AG10803 (cell line): ENCODE measurements at places on chromosomes 4 and X.
A peak's percentile ranks its signal among the peaks of the same experiment; 100 is the strongest.

DNA sequence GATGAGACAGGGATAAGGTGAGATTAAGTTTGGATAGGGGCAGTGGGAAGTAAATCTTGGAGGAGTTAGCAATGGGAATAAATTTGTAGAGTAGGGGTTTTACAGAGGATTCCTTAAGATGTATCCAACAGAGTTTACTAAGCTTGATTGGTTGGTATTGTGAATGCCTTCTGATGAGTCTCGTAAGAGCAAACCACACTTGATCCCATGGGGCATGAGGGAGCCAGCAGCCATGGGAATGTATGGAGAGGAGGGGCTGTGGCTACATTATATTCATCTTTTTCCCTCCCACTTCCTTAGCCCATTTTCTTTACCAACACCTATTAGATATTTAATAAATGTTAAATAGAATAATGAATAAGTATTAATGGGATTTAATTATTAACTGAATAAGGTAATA, 126.6 kb upstream of the NDST3 start:
- no peak for DNase-seq

DNA sequence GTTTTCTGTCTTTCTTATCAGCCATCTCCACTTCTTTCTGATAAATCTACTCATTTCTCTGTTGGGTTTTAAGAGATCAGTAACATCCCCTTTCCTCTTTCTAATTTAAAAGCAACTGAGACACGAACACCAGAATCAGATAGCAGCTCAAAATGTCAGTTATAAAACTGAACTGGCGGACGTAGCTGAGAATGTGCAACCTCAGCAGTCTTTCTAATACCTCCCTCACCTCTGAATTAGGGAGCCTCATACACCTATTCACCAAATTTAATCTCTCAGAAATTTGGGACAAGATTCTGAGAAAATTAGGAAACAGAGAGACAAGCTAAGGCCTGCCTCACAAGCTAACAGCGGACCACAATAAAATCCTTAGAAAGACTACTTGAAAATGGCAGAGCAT, 52.0 kb upstream of the ACSL4 start:
- DNase-seq = no peak

DNA sequence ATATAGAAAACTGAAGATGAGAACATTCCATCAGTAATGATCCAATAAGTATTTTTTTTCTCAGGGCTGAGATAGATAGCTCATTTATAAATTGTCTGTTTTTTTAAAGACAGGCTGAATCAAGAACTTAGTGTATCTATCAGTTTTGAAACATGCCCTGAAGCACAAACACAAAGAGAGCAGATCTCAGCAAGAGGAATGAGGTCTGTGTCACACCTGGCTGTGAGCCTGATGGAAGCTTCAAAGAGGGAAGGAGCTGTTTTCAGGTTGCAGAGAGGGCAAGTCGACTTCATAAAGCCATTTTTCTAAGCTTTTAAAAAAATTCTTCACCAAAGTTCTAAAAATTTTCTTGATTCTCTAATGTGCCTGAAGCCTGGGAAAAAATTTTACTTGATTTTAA, 434.9 kb downstream of the PDGFC start:
- DNase-seq = peak; percentile 26

DNA sequence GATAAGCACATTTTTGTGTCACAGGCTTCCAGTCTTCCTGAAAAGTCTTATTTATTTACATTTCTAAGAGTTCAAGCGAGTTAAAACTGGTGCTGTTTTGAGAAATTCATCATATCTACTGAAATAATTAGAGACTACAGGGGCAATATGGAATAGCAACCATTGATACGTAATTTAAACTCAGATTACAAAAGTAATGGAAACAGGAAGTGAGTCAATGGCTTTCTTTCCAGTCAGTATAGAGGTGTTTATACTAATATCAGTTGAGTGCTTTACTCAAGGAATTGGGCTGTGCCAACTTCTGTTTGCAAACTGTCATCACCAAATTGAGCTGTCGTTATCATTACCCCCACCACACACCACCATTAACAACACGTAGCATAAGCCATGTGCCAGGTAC, 222.7 kb downstream of the COL25A1 start:
- DNase-seq = peak; percentile 1

DNA sequence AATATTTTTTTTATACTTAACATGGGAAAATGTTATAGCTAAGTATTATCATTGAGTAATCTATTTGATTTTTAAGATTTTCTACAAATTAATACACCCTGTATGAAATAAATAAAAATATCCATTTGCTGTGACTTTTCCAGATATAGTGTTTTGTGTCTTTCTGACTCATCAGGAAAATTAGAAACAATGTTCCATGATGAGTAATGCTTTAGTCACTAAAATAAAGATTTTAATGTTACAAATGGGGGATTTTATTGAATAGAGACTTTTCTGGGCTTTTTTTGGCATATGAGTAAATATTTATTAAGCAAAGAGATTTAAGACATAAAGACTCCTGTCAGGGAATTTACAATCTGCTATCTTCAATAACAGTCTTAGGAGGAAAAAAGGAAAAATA, 279.2 kb upstream of the NOCT start:
- DNase-seq = peak; percentile 12

- no peak for DNase-seq
These were observed 243.0 kb downstream of the STPG2 start for GRCh38 chr4:97900229-97900628.

GRCh38 chrX:34072906-34073305, 59.2 kb downstream of the FAM47A start:
- no peak for DNase-seq

- no peak for DNase-seq
These were observed 552 bp downstream of the NKRF start for GRCh38 chrX:119605464-119606279.

GRCh38 chr4:186984105-186984644, 260.5 kb upstream of the FAT1 start:
- no peak for DNase-seq

GRCh38 chr4:89294573-89295269, 12.9 kb downstream of the GPRIN3 start:
- DNase-seq = no peak

DNA sequence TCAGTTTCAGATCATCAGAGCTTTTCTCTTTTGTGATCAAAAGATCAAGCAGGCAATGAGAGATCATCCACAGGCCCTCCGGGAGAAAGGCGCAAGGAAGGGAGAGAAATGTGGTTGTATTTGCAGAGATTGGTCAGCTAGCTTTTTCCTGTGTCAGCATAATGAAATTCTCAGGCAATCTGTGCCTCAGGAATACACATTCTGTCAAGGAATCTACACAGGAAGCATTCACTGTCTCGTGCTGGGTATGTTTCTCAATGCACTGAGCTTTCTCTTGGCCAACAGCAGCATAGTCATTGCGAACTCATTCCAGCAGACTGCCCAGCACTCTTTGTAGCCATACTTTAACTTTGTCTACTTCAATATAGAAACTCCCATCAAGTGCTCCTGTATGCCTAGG, 413.7 kb downstream of the PPP3CA start:
- DNase-seq = peak; percentile 68

- DNase-seq = no peak
These were observed 153.7 kb downstream of the AWAT2 start for GRCh38 chrX:69896046-69896445.

DNA sequence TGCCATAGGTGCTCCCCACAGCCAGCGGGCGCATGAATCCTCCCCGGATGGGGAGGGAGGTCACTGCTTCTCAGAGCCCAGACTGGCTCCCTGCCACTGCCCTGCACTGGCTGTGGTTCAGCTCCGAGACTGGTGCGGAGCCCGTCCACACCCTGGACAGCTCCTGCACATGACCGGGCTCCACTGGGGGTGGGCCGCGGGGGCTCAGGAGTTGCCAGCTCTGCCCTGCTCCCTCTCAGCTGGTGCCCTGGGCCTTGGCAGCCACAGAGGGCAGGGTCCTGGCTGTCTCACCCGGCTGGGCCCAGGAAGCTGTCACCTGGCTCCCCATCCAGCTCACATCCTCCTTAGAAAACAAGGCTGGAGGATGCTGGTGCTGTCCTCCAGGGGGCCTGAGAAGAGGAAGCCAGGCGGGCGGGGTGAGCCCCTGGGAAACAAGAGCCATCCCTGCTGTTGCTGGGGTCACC, 64.9 kb upstream of the ADRA2C start:
- DNase-seq = no peak

DNA sequence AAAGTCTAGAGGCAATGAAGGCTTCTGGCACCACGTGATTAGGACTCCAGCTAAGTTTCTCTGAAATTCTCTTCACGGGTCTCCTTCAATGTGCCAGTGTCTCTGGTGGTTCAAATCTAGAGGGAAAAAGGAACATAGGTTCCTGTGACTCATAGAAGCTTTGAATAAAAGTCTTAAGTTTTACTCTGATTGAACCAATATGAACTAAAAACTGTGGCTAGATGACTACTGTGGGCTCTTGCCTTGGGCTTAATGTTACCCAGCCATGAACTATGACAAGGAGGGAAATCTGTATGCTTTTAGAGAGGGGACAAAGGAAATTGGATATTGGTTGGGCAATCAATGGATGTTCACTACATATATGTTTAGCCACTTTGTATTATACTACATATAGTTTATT, 49.9 kb upstream of the TEX13D start:
- no peak for DNase-seq
